Suppressor macrophage (primary cell): ENCODE measurements at places on chromosomes 6 and 20.

DNA sequence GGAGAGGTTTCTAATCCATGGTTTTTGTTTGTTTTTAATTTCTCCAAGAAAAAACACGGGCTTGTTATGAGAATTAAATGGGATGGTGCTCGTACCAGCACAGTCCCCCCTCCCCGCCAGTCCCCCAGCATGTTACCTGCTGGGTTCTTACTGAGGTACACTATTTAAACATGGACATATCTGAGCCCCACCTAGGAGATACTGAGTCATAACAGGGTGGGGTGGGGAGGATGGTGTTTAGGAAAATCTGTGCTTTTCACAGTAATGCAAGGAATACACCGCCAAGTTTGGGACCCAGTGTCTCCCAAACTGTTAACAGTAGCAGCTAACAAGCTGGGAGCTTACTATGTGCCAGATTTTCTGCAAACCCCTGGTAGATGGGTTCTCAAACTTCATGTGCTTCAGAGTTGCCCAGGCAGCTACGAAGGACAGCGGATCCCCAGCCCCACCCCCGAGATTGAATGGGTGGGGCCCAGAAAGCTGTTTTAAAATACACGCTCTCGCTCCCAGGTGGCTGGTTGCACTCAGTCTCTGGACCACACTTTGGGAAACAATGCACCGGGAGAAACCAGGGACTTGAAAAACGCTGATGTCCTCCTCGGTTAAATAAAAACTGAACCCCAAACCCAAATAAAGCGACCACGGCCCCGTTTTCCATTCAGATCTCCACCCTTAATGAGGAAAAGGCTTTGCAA, 995 bp downstream of the ZFP64 start:
- DNase-seq = peak; percentile 13

DNA sequence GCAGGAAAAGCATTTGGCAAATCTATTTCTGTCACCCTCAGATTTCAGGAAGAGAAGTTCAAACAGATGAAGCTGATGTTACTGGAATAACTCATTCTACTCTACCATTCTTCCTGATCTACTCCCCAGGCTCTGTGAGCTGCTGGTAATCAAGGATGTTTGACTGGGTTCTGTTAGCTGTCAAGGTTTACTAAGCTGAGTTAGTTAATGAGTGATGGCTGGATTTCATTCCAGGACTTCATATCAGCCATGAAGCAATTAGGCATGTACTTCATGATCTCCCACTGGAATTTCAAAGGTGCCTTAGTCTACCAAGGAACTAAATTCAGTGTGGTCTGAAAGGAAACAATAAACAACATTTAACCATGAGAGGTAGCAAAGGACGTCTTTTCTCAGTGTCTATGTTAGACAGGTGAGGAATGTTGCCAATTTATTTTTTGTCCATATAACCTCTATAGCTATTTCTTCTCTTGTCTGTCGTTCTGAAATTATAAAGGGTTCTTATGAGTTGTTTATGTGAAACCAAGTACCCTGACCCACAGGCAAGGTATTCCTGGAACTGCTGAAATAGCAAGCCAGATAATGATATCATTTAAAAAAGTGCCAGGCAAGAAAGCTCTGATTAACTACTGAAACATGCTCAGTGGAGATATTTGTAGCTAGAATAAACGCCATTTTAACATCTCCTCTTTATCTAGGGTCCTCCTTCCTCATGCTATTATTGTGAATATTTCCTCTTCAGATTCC, 112.9 kb downstream of the BACH2 start:
- DNase-seq = no peak

DNA sequence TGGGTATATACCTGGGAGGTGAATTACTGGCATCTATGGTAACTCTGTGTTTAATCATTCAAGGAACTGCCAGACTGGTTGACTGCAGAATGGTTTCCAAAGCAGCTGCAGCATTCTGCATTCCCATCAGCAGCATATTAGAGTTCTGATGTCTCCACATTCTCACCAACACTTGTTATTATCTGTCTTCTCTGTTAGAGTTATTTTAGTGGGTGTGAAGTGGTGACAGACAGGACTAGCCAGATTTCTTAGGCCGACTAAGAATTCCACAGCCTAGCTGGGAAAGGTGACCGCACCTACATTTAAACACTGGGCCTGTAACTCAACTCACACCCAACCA, 110.9 kb downstream of the TMEM170B start:
- no peak for DNase-seq

DNA sequence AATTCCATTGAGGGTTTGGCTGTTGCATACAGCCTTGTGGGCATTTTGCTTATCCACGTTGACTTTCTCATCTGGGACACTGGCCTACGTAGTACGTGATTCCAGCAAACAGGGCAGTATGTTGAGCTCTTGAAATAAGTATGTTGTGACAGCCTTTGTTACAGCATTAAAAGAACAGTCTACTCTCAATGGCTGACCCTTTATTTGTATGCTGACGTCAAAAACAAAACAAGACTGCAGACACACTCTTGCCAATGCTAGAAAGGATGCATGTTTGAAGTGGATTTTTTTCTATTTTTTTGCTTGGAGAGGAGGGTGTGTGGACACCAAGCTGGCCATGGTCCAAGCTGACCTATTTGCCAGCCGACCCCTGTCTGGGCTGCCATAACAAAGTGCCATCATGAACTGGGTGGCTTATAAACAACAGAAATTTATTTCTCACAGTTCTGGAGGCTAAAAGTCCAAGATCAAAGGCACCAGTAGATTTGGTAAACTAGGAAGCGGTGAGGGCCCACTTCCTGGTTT, 10.8 kb upstream of the SNHG17 start:
- DNase-seq = no peak

DNA sequence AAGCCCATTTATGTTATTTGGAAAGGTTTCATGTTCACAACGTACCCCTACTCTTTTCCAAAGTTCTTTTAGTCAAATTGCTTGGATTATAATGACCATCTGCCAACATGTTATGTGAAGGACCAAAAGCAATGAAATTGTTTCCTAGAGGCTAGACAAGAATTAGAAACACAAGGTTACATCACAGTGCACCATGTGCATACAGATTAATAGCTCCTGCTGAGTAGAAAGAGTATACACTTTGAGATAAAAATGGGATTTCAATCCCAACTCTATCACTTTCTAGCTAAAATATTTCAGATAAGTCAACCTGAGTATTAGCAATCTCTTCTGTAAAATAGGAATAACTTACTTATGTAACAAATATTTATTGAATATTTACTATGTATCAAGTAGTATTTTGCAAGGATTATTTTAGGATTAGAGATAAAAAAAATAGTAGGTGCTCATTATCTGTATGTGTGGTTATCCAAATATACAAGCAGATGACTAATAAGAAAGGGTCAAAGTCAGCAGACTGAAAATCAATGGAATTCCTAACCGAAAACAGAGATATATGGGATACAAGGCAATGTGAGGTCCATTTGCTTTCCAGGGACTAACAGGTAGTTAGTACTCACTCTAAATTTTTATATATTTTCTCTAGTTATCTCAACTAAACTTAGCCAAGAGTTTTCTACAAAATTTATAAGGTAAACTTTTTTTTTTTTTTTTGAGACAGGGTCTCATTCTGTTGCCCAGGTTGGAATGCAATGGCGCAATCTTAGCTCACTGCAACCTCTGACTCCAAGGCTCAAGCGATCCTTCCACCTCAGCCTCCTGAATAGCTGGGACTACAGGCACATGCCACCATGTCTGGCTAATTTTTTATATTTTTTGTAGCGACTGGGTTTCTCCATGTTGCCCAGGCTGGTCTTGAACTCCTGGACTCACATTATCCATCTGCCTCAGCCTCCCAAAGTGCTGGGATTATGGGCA, 127.7 kb downstream of the PDSS2 start:
- no peak for DNase-seq

- peak; percentile 11 for DNase-seq
Observed at GRCh38 chr6:56933650-56934049, 21.3 kb upstream of the BEND6 start.

- peak; percentile 57 for DNase-seq
Observed at GRCh38 chr20:40503119-40503518, 185.9 kb downstream of the MAFB start.

GRCh38 chr6:5569491-5569890, 308.2 kb downstream of the FARS2 start:
- no peak for DNase-seq

DNA sequence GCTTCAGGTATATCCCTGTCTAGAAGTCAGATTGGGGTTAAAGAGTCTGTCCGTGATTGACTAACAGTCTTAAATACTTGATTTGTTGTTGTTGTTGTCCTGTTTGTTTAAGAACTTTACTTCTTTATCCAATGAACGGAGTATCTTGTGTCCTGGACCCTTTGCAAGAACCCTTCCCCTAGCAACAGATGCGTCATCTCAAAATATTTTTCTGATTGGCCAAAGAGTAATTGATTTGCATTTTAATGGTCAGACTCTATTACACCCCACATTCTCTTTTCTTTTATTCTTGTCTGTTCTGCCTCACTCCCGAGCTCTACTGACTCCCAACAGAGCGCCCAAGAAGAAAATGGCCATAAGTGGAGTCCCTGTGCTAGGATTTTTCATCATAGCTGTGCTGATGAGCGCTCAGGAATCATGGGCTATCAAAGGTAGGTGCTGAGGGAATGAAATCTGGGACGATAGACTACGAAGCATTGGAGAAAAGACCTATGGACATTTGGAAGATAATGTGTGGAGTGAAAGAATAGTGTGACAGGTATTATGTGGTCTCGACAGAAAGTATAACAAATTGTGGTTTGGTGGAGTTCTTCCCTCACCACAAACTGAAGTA, at the start of gene HLA-DRA:
Gene HLA-DRA (plus strand): TSS at position 286 of the 613 bp plus-strand sequence. CDS start 64 bp downstream, at position 350.
- DNase-seq = peak; percentile 90

DNA sequence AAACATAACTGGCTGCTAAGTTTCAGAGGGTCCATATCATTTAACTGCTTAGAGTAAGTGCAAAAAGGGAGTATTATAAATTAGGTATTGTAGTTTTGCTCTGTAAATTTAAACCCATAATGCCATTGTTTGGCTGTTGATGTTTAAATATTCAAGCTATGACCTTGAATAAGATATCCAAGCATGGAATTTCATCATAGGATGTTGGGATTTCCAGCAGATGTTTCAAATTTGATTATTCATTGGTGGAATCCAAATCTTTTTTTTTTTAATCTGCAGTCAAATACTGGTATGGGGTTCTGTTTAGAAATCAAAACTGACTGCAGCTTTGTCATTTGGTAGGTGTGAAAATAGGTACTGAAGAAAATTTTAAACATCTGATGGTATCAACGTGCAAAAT, 161.0 kb downstream of the KHDC1L start:
- no peak for DNase-seq

- DNase-seq = no peak
Observed at GRCh38 chr6:108186226-108186625, 20.4 kb downstream of the NR2E1 start.

DNA sequence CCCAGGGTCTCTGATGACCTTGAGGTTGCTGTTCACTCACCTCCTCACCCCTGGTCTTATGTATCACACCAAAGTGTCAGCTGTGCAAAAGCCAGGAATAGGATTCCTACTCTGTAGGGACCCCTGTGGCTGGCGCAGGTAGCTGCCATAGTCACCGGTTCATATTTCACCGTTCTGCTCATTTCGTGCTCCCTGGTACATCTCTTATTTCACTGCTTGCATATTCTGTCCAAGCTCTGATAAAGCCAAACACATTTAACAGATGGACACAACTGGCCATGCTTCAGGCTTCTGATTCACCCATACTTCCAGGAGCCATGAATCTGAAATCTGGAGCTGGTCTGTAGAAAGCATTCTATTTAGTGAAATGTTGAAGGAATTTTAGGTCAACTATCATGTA, 20.5 kb downstream of the SLC22A3 start:
- no peak for DNase-seq

DNA sequence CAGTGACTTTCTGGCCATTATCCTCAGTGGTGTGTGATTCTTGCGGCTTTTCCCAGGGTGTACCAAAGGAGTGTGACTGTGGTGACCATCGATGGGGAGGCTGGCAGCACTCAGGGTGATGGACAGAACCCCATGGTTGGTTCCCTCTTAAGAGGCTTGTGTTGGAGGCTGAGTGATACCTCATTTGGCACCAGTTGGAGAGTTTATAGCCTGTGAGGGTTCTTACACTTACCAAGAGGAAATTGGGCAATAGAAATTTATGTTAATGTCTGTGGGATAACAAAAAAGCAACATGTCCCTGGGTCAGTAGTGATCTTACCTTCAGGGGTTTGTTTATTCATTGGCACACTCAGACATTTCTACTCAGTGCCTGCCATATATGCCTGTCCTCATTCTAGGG, 37.2 kb downstream of the DAAM2 start:
- no peak for DNase-seq

GRCh38 chr6:158684311-158684710, 34.5 kb downstream of the SYTL3 start:
- no peak for DNase-seq

DNA sequence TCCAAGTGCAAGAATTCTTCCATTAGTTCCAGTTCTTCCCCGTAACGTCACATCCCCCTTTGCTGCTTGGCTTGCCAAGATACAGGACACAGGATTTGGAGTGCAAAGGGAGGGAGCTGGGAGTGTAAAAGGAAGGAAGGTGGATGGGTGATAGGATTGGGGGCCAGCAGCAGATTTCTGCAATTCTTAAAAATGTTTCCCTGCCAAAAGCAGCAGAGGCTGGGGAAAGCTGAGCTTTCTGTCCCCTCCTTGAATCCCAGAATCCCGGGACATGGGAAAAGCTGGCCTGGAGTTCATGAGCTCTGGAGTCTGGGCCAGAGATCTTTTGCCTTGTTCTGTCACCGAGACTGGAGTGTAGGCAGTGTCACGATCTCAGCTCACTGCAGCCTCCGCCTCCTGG, 60.0 kb upstream of the EPB41L1 start:
- no peak for DNase-seq

DNA sequence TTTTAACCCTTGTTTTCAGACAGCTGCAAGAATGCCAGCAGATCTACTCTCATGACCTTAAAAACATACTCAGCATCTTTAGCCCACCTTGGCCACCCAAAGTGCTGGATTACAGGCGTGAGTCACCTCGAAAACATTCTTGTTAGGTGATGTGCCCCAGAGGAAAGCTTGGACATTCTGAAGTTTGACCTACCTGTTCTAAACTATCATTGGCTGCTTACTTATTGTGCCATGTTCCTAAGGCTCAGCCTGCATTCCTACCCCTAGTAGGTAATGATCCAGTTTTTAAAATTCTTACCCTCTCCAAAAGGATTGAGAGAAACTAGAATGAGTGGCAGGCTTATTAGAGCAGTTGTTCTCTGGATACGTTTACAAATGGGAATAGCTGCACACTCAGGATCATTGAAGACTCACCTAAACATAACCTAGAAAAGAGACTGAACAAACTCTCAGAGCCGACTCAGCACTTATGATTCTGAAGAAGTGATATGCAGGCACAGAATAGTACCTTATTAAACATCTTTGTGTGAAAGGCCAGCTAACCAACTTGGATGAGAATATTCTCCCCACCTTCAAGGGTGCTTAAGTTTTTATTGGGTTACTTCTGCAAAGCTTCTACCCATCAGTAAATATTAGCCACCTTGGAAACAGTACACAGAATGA, 362.1 kb downstream of the NRN1 start:
- DNase-seq = no peak

- DNase-seq = no peak
Observed at GRCh38 chr20:13665709-13666395, 27.1 kb upstream of the TASP1 start.

- peak; percentile 64 for DNase-seq
Observed at GRCh38 chr6:16591396-16592222, 169.7 kb downstream of the ATXN1 start.

- no peak for DNase-seq
Observed at GRCh38 chr20:50838707-50839385, 44.0 kb downstream of the BCAS4 start.

GRCh38 chr6:136015531-136015930, 164.0 kb downstream of the PDE7B start:
- DNase-seq = no peak
